NCI-H2081 treated with DMSO at 0.1 percent for 48 hours (cell line): ENCODE measurements at places on chromosomes 4 and X.
A peak's percentile ranks its signal among the peaks of the same experiment; 100 is the strongest.

DNA sequence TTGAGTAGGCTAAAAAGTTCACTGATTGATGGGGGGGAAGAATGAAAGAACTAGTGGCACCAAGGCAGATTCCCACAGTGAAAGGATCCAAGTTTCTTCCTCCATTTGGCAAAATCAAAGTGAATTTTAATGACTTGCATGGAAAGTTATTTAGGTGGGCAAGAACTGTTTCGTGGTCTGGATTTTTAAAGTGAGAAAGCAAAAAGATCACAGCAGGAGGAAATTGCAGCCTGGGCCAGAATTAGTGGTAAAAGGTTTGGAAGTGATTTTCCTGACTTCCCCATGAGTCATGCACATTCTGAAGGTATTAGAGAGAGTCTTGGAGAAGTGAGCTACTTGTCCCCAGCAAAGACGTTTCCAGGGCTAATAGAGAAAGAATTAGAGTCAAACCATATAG is 207.8 kb downstream of the ANTXR2 start:
- no peak for DNase-seq

GRCh38 chrX:8043121-8043520 is 115.9 kb upstream of the PNPLA4 start:
- DNase-seq: no peak

- no peak for DNase-seq
Observed at GRCh38 chr4:13678186-13678924, 50.8 kb upstream of the BOD1L1 start.

- no peak for DNase-seq
Observed at GRCh38 chr4:5609306-5610007, 98.9 kb downstream of the EVC2 start.

- DNase-seq: no peak
Observed at GRCh38 chrX:152926279-152926678, 28.4 kb downstream of the ZNF185 start.

DNA sequence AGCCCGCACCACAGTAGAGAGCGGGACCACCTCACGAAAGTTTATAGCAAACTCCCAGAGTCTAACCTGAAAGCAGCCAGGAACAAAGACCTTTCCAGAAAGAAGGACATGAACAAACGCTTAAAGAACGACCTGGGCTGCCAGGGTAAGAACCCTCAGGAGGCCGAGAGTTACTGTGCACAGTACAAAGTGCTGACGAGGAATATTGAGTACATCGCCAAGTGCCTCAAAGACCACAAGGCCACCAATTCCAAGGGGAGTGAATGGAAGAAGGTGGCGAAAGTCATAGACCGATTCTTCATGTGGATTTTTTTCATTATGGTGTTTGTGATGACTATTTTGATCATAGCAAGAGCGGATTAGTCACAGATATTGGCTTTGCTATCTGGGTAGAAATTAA is 19.0 kb downstream of the CHRNA9 start:
- DNase-seq: no peak

DNA sequence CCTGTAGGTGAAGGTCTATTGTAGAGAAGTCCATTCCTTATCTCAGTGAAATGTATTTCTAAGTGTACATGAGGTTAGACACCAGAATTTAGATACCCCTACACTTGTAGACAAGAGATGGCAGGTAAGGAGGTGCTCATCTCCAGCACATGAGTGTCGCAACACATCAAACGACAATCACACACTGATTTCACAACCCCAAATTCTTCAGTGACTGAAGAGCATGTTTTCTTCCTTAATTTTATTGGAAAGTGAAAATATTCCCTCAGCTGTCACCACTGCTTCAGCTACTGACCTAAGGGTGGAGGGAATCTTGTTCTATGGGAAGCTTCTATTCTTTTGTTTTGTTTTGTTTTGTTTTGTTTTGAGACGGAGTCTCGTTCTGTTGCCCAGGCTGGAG is 280.3 kb downstream of the ARHGAP24 start:
- DNase-seq: no peak

- DNase-seq: no peak
Observed at GRCh38 chrX:28099166-28099565, 117.9 kb upstream of the DCAF8L1 start.

DNA sequence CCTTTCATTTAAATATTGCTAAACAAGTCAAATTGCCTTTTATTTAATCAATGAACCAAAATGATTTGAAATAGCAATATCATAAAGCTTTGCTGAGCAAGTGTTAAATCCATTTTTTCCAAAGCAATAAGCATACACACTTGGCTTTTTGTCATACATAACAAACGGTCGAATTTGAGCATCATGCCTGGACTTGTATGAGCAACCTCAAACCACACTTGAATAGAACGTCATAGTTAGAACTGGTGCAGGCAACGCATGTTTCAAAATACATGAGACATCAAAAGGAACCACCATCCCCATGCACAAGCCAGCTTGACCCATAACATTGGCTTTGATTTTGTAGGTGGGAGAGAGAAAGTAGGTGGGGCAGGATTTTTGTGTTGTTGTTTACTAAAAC is 812.3 kb upstream of the FRG1 start:
- no peak for DNase-seq

DNA sequence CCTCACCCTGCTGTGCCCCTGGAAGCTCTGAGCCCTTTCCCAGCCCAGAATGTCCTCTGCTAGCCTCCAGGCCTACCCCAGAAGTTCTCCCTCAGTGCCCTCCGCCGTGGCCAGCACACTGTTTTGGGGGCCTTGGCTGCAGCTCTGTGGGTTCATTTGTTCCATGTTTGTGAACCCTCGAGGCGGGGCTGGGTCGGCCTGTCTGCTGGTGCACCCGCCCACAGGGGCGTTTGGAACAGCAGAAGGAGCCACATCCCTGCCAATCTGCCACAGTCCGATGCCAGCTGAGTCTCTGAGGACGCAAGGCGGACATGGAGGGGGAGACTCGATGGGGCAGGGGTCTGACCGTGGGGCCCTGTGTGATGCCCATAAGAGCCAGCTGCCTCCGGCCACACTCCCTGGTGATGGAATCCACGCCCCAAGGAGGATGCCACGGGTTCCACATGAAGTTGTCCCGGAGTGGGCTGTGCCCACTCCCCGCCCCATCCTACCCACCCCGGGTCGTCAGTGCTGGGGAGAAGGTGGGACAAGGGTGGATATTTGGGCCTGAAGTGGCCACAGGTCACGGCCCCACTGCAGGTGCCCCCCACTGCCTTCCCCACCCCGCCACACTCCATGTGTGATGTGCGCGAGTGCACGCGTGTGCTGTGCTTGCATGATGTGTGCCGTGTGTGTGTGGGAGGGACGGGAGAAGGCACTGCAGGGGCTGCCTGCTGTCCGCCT is 7.1 kb downstream of the ATP5ME start:
- no peak for DNase-seq

GRCh38 chr4:80017125-80017854 is 55.7 kb downstream of the ANTXR2 start:
- no peak for DNase-seq

- DNase-seq: peak; percentile 32
Observed at GRCh38 chr4:25927361-25928195, 13.6 kb downstream of the SMIM20 start.

- DNase-seq: no peak
Observed at GRCh38 chr4:109723110-109723509, 6.8 kb downstream of the PLA2G12A start.

GRCh38 chr4:184396570-184397515 is 77.5 kb downstream of the IRF2 start:
- no peak for DNase-seq

- DNase-seq: no peak
Observed at GRCh38 chr4:99447513-99447912, 12.4 kb upstream of the ADH7 start.

GRCh38 chr4:25926462-25926861 is 12.4 kb downstream of the SMIM20 start:
- DNase-seq: no peak

DNA sequence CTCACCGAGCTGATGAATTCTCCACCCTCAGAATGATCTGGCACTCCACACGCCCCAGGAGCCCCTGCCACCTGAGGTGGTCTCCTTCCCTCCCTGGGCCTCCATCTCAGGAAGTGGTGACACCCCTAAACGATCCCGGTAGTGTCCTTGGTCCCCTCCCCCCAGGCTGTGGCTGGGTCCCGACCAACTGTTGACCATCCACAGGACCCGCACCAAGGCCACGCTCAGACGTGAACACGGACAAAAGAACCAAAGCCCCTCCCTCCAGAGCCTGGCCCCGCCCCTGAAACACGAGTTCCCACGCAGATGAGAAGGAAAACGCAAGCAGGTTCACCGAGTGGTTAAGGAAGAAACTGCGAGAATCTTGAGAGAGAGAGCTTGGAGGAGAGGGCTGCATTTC is 16.6 kb downstream of the LRPAP1 start:
- DNase-seq: no peak

DNA sequence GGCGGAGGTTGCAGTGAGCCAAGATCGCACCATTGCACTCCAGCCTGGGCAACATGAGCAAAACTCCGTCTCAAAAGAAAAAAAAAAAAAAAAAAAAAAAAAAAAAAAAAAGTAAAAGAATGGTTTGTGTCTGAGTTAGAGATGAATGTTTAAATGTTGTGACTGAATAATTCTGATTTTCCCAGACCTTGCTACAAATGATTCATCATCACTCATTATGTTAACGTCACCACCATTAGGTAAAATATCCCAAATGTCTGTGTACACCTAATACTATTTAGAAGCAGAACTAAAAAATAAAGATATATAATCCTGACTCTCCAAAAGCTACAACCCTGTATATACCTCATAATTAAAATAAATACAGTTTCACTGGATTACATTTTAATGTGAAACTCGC is 70.8 kb downstream of the HHIP start:
- DNase-seq: no peak

GRCh38 chr4:13174001-13174400 is 310.1 kb downstream of the RAB28 start:
- DNase-seq: no peak

- DNase-seq: no peak
Observed at GRCh38 chr4:87228262-87228860, 7.9 kb upstream of the KLHL8 start.

GRCh38 chrX:68755616-68756125 is 73.2 kb upstream of the EFNB1 start:
- no peak for DNase-seq

DNA sequence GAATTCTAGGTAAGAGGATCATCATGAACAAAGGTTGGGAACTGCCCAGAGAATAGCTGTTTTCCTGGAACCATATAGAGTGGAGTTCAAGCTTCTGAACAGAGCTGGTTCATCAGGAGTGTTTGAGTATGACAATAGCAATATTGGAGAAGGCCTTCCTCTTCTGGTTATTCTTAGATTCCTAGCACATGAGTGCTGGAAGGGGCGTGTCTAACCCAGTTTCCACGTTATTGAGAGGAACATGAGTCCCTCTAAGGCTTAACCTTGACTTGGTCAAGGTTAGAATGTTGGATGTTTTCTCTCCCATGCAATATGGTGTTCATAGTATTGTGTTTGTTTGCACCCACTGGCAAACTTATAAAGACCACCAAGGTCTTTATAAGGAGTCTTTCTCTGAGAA is 101.3 kb downstream of the TSPAN7 start:
- no peak for DNase-seq

- no peak for DNase-seq
Observed at GRCh38 chr4:141565379-141566089, 70.8 kb upstream of the IL15 start.

DNA sequence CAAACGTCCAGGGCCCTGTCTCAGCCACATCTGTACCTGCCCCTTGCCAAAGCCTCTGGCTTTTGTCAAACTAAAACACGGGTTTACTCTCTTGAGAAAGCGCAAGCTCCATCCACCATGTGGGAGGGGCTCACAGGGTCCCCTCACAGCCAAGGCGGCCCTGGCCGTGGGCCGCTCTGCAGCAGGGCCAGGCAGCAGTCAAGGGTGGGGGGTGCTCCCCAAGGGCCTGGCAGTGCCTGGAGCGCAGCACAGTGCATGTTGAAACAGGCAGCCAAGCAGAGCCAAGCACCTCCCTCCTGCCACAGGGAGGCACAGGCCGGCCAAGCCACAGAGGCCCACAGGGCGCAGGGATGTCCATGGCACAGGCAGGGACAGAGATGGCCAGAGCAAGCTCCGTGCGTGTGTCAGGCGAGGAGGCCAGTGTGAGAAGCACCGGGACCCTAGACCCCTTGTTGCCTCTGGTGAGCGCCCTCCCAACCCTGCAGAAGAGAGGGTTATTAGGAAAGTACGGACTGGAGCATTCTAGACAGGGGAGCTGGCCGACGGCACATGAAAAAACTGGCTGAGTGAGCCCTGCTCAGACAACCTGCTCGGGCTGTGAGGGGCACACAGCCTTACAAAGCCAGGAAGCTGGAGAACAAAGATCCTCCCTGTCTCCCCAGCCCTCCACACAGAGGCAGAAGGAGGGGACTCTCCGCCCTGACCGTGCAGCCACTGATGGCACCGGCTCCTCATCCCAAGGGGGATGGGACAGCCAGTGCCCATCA is 39.0 kb downstream of the FAM53A start:
- no peak for DNase-seq

DNA sequence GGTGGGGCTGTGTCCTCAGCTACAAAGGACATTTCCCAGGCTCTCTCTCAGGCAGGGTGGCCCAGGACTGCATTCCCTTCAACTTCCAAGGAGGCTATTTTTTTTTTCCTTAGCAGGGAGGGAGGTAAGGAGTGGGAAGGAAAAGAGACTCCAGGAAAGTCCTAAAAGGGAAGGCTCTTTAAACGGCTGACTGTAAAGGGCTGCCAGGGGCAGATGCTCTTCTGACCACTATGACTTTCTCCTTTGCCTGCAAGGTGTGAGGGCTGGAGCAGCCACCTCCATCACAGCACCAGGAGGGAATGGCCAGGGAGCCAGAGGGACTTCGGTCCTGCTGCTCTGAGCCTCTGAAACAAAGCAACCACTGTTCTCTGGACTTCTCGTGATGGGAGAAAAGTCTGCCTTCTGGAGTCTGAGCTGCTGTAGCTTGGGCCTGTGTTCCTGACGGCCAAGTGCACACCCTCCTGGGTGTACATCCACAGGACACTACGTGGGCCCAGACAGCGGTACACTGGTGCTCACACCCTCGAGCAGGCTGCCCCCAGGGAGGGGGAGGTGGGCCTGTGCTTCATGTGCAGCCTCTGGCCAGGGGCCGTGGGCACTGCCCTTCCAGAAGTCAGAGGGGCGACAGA is 17.9 kb downstream of the NAT8L start:
- no peak for DNase-seq

DNA sequence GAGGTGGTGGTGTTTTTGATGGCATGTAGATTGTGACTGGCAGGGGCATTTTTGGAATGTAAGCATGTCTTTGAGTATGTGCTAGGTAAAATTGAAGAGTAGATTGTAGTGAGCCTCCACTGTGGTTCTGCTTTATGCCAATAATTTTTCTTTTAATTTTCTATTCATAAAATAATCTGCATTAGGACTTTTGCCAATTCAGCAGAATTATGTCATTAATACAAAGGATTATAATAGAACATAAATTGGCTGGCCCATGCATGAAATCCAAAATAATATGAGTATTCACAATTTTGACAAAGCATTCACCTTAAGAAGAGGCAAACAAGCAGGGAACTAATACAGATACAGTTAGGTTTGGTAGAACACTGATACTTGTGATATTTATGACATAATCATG is 14.9 kb upstream of the TMPRSS11E start:
- DNase-seq: no peak

GRCh38 chr4:26307037-26307800 is 13.6 kb upstream of the RBPJ start:
- DNase-seq: no peak

GRCh38 chr4:70452946-70453345 is 19.1 kb upstream of the MUC7 start:
- DNase-seq: no peak
